ENCODE measurements at places on chromosomes 6 and 20.

- peak; percentile 74 for DNase-seq
Observed at GRCh38 chr20:35891375-35891774, 62.9 kb downstream of the SCAND1 start.

GRCh38 chr6:129381885-129382284, 328.1 kb downstream of the ARHGAP18 start:
- no peak for DNase-seq

DNA sequence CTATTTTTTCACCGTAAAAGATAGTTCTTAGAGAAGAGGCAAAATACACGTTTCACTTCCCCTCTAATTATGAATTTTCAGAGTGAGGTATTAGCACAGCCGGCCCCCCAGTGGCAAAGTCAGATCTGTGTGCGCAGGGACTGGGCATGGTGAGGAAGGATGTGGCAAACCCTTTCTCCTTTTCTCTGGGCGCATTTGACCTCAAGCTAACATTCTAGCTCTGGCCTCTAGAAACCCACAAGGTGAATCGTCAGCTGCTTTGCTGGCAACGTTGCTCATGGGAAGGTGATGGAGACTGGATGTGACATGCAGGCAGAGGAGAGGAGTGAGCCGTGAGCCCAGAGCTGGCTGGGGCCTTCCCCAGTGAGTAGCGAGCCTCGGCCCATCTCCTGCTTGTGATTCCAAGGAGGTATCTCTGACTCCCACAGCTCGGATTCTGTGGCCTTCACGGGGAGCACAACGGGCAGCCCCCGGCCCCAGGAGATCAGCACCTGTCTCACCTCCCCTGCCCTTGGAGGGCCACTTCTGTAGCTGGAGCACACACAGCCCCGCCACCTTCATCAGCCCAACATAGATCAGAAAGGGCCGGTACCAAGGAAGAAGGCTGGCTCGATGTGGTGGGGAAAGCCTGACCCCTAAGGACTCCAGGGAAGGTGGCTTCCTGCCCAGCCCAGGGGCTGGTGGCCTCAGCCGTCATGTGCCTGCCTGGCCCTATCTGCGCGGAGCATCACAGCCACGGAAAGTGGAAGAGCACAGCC, 152.8 kb downstream of the TAF4 start:
- DNase-seq = no peak

- DNase-seq = peak; percentile 62
Observed at GRCh38 chr6:149037051-149037671, 280.4 kb upstream of the TAB2 start.

DNA sequence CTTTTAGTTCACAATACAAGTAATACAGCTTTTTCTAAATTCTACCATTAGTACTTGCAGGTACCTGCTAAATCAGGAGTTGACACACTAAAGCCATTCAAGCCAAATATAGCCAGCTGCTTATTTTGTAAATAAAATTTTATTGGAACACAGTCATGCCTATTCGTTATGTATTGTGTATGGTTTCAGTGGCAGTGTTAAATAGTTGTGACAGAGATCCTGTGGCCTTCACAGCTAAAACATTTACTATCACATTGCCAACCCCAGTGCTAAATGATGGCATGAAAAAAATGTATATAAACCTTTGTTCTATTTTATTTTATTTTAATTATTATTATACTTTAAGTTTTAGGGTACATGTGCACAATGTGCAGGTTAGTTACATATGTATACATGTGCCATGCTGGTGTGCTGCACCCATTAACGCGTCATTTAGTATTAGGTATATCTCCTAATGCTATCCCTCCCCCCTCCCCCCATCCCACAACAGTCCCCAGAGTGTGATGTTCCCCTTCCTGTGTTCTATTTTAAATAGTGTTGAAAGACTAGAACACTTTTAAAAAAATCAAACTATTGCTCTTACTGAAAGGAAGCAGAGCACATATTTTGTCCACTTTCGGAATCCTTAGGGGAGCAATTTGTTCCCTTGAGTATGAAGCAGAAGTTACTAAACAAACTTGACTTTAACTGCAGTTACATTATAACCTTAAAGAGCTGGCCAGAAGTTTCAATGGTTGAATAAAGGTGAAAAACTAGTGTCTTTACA, 115.7 kb downstream of the PRIM2 start:
- peak; percentile 36 for DNase-seq

DNA sequence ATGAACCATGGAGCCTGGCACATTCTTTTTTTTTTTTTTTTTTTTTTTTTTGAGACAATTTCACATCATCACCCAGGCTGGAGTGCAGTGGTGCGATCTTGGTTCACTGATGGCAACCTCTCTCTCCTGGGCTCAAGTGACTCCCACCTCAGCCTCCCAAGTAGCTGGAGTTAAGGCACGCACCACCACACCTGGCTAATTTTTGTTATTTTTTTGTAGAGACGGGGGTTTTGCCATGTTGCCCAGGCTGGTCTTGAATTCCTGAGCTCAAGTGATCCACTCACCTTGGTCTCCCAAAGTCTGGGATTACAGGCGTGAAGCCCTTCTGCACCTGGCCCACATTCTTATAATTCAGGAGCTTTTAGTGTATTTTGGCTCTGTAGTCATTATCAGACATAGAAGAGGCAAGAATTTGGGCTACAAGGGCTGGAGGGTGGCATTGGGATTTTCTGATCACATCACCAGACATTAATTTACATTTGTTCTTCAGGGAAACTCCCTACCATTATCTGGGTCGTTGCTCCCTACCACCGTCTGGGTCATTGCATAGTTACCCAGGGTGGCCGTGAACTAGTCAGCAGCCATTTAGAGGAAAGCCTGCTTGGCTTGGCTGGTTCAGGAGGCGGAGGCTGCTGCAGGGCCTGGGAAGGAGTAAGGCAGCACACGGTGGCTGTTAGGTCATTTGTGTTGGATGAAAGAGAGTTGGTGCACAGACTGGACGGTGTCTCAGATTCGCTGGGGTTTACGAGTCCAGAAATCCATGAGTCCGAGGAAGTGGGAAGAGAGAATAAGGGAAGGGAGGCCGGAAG, 17.6 kb downstream of the ARID1B start:
- DNase-seq = no peak

DNA sequence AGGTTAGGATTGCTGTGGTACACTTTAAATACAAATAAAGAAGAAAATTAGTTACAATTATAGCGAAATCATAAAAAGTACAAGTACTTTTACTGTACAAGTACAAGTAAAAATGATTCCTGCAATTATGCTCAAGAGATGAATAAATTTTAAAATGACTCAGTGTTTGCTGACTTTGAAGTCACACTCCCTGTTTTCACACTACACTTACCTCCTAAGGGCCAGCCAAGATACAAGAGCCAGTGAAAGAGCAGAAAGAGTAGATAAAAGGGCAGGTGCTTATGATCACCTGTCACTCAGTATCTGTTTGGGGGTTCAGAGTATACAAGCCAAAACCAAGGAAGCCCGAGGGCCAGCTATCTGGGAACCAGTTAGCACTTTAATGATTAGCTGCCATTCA, 41.0 kb upstream of the COL21A1 start:
- DNase-seq = no peak

GRCh38 chr6:131911951-131912350, 39.2 kb downstream of the CCN2 start:
- peak; percentile 71 for DNase-seq

DNA sequence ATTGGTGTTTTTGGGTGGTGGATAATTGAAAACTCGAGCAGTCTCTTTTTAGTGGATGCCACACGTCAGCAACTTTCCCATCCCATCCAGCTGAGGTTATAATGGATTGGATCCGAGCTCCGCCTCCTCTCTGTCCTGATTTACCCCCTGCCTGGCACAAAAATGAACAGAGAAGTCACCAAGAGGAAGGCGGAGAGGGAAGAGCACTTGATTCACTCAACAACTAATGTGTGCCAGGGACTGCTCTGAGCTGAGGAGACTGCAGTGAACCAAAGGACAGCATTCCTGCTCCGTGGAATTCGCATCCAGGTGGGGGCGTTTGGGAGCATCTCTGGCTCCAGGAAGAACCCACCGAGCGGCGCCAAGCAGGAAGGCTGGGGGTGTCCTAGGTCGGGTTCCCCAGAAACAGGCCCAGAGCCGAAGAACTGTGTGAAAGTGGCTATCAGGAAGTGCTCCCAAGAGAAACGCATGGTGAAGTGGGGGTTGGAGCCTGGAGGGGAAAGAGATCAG, 95.8 kb upstream of the NAA20 start:
- no peak for DNase-seq

- no peak for DNase-seq
Observed at GRCh38 chr20:63484236-63484635, 11.8 kb upstream of the KCNQ2 start.

Data from iris pigment epithelial cell (primary cell).